ENCODE measurements at places on chromosomes 7 and 10.

- no peak for ATAC-seq
Observed at GRCh38 chr10:91758303-91759146, 39.7 kb upstream of the TNKS2 start.

GRCh38 chr7:158672975-158673374 is 31.6 kb downstream of the NCAPG2 start:
- ATAC-seq = no peak

- no peak for ATAC-seq
Observed at GRCh38 chr10:32985341-32985764, 27.3 kb upstream of the ITGB1 start.

DNA sequence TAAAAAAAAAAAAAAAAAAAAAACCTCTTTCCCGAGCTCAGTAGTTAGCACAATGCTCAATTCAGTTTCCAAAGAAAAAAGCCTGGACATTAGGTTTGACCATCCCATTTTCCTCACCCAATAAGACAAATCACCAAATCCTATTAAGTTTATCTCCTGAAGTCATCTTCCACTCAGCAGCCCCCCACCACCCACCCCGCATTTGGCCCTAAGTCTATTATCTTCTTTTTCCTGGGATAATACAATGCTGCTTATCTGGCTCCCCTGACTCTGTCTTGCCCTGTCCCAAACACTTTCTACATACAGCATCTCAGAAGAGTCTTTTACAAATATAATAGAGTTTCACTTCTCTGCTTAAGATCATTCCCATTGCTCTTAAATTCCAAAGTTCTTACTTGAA is 17.8 kb upstream of the LMOD2 start:
- ATAC-seq = no peak

GRCh38 chr10:42990016-42990720 is 86.7 kb upstream of the RET start:
- no peak for ATAC-seq

- ATAC-seq = no peak
Observed at GRCh38 chr7:77823787-77824186, 25.2 kb downstream of the PHTF2 start.

DNA sequence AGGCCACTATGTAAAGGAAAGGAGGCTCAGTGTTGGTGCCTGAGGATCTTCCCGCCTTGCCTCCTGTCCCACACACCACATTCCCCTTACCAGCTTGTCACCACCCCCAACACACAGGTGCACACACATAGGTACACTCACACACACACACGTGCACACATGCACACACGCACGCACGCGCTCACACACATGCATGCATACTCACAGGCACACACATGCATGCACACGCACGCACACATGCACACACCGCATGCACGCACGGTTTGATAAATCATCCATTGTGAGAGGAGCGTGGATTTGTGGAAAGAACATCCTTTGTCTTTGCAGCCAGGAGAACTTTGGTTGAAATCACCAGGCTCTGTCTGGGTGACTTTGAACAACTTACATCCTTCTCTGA is 359.8 kb downstream of the FRMD4A start:
- ATAC-seq = no peak

GRCh38 chr10:97197030-97197500 is 11.3 kb upstream of the SLIT1 start:
- ATAC-seq = no peak

GRCh38 chr10:4246881-4247358 is 461.9 kb upstream of the KLF6 start:
- ATAC-seq = no peak

DNA sequence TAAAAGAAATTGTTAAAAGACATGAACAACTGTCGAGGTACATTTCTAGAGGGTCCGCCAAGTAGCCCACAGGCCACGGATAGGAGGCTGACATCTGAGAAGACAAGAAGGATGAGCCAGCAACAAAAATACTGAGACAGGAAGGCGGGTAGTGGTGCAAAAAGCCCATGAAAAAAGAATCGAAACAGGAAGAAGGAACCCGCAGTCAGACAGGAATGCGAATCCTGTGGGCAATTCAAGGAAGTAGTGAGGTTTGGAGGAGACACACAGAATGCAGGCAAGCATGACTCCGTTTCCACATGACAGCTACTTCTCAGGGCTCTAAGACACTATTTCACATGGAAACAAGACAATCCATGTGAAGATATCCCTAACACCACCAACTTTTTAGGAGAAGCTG is 125.2 kb downstream of the DOCK4 start:
- peak; percentile 54 for ATAC-seq

DNA sequence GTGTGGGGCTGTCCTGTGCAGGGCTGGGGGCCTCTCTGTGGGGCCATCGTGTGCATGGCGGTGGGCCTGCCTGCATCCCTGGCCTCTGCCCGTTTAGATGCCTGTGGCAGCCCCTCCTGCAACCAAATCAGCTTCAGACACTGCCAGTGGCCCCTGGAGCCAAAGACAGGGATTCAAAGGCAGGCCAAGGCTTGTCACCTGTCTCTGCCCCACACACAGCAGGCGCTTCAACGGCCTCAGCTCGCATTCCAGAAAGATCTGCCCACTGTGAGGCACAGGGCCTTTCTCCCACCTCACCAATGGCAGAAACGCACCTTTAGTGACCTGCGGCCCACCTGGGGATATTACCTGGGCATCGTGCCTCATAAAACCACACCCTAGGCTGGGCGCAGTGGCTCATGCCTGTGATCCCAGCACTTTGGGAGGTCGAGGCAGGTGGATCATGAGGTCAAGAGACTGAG is 46.0 kb downstream of the INSIG1 start:
- ATAC-seq = no peak

DNA sequence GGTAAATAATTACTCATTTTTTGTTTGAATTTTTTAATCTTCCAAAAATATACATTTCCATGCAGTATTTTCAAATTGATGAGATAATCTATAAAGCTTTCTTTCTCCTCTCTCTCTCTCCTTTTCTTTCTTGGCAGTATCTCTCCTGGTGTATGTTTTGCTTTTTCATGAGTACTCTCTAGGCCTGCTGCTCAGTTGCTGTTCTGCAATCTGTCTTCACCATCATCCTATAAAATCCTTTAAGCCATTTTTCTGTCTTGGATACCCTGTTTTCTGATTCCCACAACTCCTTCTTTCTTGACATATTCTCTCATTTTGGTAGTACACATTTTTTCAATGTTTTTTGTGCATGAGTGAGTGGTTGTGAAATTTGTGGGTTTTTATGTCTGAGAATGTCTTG is 1558.1 kb upstream of the LRRTM3 start:
- ATAC-seq = no peak

GRCh38 chr7:96337519-96337918 is 15.6 kb upstream of the SLC25A13 start:
- ATAC-seq = peak; percentile 48

- ATAC-seq = no peak
Observed at GRCh38 chr7:91137788-91138368, 126.4 kb upstream of the FZD1 start.

GRCh38 chr10:27695706-27696105 is 49.9 kb downstream of the MKX start:
- no peak for ATAC-seq

DNA sequence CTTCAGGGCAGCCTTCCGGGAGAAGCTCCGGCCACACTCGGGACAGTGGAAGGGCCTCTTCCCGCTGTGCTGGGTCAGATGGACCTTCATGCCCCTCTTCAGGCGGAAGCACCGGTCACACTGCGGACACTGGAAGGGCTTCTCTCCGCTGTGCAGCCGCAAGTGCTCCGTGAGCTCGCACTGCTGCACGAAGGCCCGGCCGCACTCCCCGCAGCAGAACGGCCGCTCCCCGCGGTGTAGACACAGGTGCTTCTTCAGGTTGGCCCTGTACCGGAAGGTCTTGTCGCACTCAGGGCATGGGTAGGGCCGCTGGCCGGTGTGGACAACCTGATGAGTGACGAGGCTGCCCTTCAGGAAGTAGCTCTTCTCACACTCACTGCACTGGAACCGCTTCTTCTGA is 14.2 kb upstream of the ZNF786 start:
- no peak for ATAC-seq

GRCh38 chr7:13633857-13634256 is 355.6 kb downstream of the ETV1 start:
- ATAC-seq = no peak

- ATAC-seq = no peak
Observed at GRCh38 chr7:127504715-127505114, 80.7 kb downstream of the GCC1 start.

- ATAC-seq = no peak
Observed at GRCh38 chr7:28808796-28809533, 149.2 kb downstream of the TRIL start.

GRCh38 chr10:13503745-13504463 is 24.9 kb downstream of the BEND7 start:
- ATAC-seq = no peak

DNA sequence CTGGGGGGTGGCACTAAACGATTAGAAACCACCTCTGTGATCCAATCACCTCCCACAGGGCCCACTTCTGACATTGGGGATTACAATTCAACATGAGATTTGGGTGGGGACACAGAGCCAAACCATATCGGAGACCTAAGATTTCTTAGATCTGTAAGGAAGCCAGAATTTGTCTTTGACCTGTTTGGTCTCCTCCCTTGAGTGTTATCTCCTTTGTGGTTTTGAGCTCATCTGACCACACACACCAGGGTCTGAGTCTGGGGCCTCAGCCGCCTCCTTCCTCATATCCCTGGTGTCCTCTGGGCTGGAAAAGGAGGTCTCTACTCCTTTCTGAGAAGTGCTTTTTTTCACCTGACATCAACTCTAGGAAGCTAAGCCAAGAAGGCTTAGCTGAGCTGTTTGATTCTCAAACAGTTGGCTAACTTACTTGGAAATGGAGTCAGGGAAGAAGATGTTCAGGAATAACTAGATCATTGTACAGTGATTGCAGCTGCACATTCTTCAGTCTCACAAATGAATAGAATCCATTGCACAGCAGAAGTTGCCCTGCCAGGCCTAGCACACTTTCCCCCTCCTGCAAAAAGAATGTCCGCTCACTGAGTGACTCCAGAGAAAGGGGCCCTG is 167.4 kb downstream of the ARHGAP21 start:
- ATAC-seq = no peak

DNA sequence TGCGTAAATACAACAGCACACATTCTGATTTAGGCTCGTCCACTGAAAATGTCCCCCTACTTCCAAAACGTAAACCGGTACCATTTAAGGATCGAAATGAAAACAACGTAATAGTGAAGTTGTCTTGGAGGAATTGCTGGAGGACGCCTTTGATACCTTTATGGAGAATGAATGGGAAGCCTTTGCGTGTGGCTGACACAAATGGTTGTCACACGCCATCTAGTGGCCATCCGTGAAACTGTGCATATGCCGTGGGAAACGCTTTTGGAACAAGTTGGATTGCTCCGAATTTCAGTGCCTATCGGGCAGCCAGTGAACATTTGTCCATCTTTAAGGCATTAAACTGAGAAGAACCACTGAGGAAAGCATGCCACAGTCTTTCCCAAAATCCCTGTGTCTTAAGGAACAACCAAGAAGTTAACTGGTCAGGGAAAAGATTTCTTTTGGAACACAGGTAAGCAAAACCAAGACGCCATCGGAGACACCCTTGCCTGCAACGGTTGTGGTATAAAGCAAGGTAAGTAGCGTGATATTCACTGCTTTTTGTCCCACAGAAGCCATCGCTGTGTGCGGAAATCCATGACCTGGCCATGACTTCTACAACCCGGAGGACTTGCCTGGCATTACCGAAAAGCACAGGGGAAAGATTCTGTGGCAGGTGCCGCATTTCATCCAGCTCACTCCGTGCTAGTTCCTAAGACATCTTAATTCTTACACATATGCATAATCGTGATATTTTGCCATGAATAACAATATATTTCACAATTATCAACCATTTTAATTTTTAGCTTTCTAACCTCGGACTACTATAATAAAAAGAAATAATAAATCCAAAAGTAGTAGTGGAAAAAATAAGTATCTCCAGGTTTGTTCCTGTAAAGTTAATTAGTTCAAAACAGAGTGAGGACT is 100.6 kb downstream of the FAM204A start:
- ATAC-seq = peak; percentile 48

DNA sequence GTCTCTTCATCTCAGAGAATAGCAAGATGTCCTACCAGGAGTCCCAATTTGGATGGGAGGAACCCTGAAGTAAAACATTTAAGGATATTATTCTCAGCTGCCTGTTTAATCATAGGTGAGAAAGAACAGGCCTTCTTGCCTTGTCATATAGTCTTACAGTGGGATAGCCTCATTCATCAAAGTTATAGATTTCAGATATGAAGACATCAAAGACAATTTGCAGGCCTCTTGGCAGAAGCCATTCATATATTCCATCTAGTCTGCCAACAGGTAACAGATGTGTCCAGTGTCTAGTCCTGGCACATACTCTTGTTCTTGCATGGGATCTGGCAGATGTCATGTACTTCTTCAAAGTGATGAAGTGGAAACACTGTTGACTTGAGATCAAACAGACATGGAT is 601.3 kb upstream of the GHITM start:
- ATAC-seq = no peak

DNA sequence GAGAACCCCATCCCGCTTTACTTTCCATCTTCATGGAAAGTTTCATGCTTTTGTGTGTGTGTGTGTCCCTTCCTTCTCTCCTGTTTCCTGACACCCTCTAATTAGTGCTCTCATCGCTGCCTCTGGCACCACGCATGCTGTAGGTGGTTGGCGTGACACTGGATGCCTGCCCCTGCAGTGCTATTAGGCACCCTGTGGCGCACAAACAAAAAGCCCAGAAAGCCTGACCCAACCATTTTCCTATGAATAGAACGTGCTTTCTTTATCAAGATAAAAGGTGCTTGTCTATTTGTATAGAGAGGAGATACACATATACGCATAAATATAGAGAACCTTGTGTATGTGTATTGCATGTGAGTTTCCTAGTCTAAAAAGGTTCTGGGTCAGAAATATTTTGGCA is 120.8 kb upstream of the CDCA7L start:
- ATAC-seq = no peak

- no peak for ATAC-seq
Observed at GRCh38 chr7:12714379-12714737, 26.9 kb downstream of the ARL4A start.

- ATAC-seq = peak; percentile 86
Observed at GRCh38 chr10:71999360-72000072, 35.3 kb downstream of the CHST3 start.

- ATAC-seq = no peak
Observed at GRCh38 chr10:72063703-72064391, 24.5 kb downstream of the SPOCK2 start.

DNA sequence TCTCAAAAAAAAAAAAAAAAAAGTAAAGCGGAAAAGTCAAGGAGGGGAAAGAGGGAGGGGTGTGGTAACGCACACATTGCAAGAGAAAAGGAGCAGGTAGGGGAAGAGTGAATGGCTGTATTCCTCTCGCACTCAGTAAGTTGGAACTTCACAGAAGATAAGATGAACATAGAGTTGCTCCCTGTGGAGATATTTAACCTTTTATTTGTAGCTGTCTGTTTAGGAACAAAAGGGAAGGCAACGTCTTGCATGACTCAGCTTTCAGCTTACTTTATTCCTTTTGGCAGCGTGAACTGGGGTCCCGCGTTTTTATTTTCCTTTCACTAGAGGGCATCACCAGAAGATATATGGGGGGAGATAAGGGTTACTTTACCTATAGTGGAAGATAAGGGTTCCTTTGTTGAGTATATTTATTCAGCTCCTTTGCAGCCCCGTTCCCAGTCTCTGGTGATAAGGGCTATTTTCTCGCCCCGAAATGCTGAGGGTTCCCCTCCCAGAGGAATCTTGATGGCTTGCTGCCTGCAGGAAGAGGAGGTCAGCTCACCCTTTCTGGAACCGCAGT is 78.5 kb downstream of the APBB1IP start:
- ATAC-seq = no peak

GRCh38 chr10:78301891-78302738 is 268.5 kb downstream of the RPS24 start:
- ATAC-seq = no peak

Data from gastroesophageal sphincter (tissue), 4 donors.